SW 1271 (cell line): ENCODE measurements at places on chromosomes 7 and 10.

DNA sequence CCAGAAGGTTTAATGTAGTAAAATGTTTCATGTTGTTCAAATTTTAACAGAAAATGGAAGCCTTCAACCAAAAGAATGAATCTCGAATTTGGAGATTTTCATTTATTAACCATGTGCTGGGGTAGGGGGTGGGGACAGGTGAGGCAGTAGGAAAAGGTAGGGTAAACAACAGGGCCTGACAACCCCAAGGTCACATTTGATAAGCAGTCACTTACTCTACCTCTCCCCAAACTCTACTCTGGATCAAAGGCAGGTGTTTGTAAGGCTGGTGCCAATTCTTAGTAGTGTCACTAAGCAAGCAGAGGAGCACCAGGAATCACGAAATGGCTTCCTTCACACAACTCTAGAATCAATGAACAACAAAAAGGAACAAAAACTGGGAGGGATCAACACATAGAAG is 138.0 kb downstream of the ZFAND4 start:
- DNase-seq: no peak

DNA sequence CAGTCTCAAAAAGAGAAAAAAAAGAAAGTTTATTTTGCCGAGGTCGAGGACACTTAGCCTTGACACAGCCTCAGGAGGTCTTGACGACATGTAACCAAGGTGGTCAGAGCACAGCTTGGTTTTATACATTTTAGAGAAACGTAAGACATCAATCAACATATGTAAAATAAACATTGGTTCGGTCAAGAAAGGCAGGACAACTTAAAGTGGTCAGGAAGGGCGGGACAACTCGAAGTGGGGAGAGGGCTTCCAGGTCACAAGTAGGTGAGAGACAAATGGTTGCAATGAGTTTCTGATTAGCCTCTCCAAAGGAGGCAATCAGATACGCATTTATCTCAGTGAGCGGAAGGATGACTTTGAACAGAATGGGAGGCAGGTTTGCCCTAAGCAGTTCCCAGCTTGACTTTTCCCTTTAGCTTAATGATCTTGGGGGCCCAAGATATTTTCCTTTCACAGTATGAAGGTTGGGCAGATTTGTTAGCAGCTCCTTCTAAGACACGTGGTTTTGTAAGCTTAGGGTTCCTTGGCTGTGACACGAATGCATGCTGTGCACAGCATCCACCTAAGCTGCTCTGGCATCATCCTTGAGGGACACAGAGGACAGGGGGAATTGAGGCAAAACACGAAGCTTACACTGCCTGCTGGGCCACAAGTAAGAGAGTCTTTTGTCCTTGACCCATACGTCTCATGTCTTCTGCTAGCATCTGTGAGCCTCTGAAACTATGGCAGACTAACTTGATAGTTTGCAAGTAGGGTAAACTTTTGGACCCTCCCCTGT is 3.3 kb upstream of the VDAC2 start:
- no peak for DNase-seq

DNA sequence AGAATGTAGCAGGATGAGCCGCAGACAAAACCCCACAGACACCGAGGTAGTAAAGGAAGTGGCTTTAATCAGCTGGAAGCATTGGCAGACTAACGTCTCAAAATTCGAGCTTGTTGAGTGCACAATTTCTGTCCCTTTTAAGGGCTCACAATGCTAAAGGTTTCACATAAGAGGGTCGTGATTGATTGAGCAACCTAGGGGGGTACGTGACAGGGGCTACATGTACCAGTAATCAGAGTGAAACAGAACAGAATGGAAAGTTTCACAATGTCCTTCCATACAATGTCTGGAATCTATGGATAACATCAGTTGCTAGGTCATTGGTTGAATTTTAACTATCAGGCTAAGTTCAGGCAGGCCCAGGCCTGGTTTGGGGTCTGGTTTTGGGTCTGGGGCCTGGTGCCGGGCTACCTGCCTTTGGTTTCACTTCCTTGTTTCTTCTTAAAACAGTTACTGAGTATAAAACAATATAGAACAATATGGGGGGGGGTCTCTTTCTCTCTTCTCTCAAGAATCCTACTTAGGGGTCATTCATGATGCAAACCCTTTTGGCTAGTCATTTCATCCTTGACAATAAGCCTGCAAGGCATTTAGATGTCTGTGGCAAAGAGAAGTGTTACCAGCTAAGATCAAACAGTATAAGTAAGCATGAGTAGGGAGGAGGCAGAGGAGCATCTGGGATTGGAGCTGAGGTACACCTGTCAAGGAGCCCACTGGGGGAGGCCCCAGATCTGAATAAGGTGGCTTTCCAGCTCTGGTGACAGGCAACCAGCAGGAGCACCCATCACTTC is 364.1 kb downstream of the TNS3 start:
- no peak for DNase-seq

GRCh38 chr7:128217030-128217805 is 23.9 kb upstream of the LEP start:
- no peak for DNase-seq

- DNase-seq: no peak
Observed at GRCh38 chr10:14742382-14742781, 32.3 kb downstream of the FAM107B start.
